Activated CD4-positive, alpha-beta T cell treated with anti-CD3 and anti-CD28 coated beads for 36 hours (primary cell): ENCODE measurements at places on chromosomes 13 and 19. TPM values are rescaled to one million over a fixed set of nuclear protein-coding genes. Genes with fewer than 3 reads are reported as not detected.

FUT3 gene
- not detected for total RNA-seq

KLHL1 gene
- total RNA-seq: not detected

IGFLR1 gene
- total RNA-seq: 71.4 TPM

F10 gene
- not detected for total RNA-seq

MADCAM1 gene
- total RNA-seq: 0.14 TPM

SYNE4 gene
- 1.7 TPM for total RNA-seq

ZSCAN4 gene
- not detected for total RNA-seq

CPAMD8 gene
- 0.41 TPM for total RNA-seq

HIF3A gene
- total RNA-seq: not detected

AKAP8 gene
- total RNA-seq: 47.9 TPM

AXL gene
- 0.50 TPM for total RNA-seq

TNNT1 gene
- 0.50 TPM for total RNA-seq

PPM1N gene
- total RNA-seq: 3.1 TPM

GRCh38 chr19:7515645-7516151, at the start of gene ZNF358:
Gene ZNF358 (plus strand): TSS chr19:7516103. CDS start chr19:7519243, 3,140 bp downstream.
- DNase-seq: peak; percentile 69

DNA sequence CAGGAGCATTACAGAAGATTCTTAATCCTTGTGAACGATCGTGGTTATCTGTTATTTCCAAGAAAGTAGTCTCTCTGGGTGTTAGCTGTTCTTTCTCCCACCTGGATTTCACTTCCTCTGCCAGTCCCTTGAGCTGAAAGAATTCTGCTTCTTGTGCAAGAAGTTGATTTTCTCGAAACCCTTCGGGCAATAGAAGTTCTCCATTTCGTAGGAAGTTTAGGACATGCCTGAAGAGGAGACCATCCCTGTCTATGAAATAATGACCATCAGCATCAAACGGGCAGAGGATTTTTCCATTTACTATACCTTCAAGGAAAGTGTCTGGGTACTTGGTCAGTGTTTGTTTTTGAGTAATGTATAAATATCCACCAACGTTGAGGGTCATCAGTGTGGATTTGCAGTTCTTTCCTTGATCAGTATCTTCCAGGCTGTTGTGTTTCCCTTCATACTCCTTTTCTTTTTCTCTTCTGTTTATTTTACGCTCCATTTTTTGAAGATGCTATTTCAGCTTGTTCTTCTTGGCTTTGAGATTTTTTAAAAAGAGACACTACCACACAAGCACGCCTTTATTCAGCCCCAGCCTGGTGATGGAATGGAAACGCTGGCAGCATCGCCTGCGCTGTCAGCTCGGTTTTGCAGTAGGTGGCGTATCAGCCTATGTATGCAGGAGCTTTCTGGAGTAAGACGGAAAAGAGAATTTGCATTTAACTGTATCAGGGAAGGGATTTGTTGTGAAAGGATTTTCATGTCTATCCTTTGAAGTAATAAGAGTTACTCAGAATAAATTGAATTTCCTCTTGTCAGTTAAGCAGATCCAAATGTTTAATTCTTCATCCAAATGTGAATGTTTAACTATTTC, 6.5 kb downstream of the KCTD4 start:
- no peak for DNase-seq

DNA sequence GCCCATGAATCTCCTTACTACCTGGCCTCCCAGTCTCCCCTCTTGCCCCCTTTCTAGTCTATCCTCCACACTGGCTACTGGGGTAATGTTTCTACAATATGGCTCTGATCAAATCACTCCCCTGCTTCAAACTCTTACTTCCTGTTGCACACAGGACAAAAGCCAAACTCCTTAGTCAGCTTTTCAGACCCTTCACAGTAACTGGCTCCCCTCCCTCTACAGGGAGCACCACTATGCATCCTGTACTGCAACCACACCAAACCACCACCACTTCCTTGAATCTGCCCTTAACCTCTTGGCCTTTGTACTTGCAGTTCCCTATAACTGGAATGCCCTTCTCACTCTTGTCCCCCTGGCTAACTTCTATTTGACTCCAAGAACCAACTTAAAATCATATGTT, 32.2 kb downstream of the DEDD2 start:
- no peak for DNase-seq

DNA sequence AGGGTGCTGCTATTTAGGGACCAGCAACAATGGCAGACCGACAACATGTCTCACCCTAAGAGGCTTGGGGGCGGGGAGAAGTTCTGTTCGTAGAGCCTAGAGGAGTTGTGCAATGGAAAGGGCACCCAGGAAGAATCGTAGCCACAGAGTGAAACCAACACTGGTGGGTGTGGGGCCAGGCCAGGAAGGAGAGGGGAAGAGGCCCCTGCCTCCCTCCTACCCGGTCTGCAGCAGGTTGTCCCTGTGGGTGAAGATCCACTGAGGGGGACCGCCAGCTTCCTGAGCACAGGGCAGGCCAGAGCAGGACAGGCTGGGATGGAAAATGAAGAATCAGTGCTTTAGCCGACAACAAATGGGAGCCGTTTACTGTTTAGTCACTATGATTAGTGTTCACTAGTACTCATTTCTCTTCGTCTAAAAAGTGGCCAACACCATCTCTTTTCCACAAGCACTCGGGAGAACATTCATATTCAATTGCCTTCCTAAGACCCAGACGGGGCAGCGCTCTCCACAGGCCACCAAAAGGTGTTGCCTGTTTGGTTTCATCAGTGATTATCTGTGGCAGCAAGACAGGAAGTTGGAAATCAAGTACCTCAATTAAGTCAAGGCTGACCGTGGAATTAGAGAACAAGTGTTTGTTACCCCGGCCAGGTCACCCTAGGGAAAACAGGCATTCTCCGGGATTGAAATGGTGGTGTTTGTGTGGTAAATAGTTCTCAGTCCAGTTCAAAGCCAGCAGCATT, 1.1 kb upstream of the ATP11A start:
- DNase-seq: peak; percentile 81

DNA sequence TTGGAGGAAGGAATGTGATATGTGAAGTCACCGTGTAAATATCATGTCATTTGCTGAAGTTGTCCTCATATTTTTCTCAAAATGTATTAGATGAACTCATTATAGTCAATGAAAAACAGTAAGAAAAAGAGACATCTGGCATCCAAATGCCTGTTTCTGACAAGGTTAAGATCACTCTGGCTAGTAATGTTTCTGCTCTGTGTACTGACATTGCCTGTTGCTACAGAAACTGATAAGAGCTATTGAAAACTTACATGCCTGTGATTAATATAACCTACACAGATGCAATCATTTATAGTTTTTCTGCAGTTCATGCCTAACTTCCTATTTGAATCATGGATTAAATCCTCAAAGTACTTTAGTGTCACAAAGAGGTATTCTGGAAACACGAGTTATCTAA, 249.8 kb downstream of the NBEA start:
- DNase-seq: no peak

GRCh38 chr13:98934243-98934642, 43.6 kb downstream of the DOCK9 start:
- DNase-seq: no peak

DNA sequence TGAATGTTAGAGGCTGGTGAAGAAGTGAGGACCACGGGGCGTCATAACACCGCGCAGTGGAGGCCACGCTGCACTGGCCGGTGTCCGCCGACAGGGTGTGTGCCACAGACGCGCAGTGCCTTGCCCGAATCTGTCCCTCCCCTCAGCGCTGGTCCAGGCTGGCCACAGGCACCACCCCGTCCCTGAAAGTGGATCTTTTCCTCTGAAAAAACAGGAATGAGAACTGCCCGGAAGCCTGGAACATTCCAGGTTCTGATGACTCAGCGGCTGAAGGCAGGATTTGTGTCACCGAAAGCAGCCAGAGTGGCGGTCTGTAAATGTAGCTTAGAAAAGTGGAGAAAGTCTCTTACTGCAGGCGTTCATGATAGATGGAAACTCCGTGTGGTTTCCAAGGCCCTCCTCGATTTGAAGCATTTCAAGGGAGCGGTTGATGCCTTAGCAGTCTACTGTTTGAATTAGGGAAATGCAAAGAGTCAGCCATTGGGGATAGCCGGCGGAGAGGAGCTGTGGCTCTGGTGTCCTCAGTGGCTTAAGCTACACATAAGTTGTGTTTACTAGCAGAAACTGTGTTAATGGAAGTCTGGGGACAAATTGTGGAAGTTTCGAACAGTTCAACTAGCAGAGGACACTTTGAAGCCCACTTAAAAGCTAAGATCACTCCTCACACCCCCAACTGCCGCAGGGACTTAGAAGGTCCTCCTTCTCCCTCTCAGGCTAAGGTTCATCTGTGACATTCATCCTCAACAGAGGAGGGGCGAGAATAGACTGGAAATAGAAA, 70.8 kb downstream of the NUFIP1 start:
- DNase-seq: peak; percentile 90

DNA sequence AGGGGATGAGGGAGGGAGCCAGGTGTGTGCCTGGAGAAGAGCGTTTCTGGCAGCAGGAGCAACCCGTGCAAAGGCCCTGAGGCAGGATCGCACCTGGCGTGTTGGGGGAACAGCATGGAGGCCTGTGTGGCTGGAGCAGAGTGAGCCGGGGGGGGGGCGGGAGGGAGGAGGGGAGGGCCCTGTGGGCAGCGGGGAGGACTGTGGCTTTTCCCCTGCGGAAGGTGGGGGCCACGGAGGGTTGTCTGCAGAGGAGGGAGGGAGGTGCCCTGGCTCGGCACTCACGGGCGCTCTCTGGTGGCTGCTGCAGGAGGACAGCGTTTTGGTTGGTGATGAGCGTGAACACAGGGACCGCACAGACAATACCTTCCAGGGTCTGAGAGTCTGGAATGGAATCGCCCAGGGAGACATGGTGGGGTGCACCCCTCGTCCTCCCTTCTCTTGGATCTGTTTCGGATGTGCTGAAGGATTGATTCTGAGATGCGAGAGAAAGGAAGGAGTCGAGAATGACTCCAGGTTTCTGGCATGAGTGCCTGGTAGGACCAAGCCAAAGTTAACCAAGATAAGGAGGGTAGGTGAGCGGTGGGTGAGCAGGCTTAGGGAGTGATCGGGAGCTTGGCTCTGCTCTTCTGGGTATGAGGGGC, 6.5 kb downstream of the RAB11B start:
- DNase-seq: peak; percentile 91

DNA sequence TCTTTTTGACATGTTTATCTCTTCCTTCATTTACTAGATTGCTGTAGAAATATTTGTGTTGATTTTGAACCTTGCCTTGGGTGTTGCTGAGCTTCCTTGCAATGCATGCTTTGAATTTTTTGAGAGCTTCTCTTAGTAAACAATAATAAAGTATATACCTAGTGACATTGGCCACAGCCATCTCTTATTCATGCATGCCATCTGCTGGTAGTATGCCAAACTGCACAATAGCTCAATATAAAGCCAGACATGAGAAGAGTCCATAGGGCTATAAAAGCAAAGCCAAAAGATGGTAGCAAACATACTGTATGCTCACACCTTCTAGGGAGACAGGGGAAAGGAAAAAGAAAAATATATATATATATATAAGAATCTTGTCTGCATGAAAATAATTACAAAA, 18.9 kb upstream of the ZSCAN5A start:
- peak; percentile 55 for DNase-seq

DNA sequence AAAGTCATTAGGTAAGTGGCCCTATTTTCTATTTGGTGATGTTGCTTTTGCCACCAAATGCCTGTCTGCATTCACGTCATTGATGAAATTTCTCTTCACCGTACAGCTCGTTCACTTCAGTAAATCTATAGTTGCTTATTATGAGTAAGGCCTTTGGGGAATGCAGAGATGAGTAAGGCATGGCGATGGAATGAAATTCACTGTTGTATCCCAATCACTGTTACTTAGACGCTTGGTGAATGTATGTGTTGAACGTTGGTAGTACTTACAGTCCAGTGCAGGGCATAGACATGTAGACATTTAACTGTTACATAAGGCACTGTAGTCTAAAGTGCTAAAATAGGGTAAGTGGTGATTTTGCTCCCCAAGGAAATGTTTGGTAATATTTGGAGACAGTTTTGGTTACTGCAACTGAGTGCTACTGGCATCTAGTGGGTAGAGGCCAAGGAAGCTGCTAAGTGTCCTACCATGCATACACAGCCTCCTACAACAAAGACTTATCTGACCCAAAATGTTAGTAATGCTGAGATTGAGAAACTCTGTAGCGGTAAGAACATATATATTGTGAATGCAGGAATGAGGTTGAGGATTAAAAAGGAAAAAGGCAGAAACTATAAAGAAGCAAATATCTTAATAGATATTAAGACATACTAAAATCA, 5.8 kb downstream of the AKAP11 start:
- no peak for DNase-seq

DNA sequence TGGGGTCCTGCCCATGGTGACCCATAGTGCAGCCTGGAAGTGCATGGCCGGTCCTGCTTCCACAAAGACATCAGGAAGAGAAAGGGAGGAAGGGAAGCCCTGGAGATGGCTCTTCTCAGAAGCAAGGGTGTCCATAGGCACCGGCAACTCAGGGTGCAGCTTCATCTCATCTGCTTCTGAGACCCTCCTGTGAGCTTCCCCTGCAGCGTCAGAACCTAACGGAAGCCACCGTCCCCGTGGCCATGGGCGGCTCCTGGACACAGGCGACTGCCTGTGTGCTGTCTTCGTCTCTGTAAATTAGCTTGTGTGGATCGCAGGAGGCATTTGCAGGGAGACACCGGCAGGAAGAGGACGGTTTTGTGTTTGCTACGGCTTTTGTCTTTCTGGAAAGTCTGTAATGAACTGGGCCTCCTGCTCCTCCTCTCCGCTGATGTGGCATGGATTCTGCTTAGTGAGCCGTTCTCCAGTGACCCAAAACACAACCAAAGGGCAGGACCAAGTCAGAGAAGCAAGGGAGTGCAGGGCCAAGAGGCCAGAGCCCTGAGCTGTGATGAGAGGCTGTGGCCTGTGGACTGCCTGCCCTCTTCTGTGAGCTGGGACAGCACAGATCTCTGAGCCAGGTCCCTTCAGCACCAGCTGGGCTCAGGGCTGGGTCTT, 2.5 kb downstream of the ATP4B start:
- DNase-seq: peak; percentile 1

DNA sequence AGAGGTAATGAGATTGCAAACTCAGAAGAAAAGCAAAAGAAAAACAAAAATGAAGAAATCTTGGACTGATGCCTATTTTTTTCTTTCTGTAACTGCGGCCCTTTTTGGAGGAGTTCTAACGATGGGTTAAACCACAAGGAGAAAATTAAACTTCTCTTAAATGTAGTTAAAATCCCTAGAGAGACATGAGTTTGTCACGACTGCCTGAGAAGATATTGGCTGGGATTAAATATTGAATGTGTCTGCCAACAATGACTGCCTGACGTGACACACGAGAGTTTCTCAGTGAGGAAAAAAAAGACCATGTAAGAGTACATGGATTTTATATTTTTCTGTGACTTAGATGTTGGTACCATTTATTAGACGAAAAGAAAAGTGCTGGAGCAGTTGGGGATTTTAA, 1013.4 kb downstream of the PCDH9 start:
- DNase-seq: no peak

DNA sequence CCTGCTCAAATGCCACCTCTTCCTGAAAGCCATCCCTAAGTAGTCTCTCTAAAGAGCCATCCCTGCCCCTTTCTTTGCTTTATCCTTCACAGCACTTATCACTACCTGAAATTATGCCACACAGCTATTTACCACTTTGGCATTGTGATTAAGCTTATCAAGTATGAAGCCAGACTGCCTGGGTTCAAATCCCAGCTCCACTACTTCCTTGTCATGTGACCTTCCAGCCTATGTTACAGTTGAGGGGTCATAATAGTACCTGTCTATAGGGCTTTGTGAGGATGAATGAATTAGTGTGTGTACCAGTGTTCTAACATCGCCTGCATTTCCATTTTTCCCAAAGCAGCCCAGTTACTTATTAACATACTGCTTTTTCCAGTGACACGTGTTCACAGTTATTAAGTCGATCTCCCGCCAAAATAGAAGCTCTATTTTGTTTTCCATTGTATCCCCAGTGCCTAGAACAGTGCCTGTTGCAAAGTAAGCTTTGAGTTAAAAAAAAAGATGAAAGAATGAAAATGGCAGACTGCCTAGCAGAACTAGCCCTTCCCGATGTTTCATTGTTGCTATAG, 32.8 kb downstream of the ZSWIM9 start:
- peak; percentile 46 for DNase-seq

- no peak for DNase-seq
These were observed 881.9 kb downstream of the SLITRK6 start for GRCh38 chr13:84917252-84917878.
